Stimulated activated naive CD4-positive, alpha-beta T cell (primary cell): ENCODE measurements at places on chromosomes 7 and 10.

- DNase-seq: no peak
Measured at GRCh38 chr7:13908667-13909397, 80.6 kb downstream of the ETV1 start.

- no peak for DNase-seq
Measured at GRCh38 chr10:109773288-109774120, 149.8 kb downstream of the XPNPEP1 start.

DNA sequence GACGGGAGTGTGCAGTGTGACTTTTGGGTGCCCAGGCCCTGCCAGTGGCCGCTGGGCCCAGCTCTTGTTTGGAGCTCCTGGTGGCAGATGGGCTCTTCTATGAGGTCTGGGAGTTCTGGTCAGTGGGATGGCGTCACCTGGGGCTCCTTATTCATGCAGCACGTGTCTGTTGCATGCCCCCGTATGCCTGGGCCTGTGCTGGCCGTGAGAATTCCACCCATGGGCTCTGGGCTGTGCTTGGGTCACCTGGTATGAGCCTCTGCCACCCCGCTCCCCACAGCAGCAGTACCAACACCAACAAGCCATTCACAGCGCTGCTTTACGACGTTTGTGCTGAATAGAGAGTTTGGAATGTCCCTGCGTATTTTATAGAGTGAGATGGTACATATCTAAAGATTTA is 27.1 kb downstream of the INPP5A start:
- no peak for DNase-seq

DNA sequence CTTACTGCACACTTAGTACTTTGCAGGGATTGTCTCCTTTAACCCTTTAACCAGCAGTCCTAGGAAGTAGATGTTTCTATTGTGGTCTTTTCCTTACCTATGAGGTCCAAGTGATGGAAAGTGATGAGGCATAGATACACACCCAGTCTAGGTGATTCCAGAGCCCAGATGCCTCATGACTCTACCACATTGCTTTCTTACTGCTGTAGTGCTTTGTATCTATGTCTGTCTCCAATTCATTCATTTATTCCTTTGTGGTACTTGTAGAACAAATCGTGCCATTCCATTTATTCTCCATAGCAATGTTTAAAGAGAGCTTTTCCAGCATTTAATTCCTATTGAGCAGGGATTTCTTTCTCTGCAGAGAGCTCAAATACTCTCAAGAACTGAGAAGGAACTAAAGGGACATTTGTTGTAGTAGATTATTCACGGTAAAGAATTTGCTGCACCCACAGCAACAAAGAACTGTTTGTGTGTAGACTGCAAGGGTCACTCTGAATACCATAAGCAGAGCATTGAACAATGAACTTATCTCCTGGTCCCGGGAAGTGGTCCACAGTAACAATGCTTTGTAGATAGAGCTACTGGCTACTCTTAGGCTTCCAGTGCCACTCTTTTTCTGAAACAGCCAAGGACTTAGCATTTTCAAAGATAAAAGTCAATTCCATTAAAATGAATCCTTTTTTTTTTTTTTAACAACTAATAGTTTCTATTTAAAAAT is 337.0 kb downstream of the PTEN start:
- DNase-seq: no peak

DNA sequence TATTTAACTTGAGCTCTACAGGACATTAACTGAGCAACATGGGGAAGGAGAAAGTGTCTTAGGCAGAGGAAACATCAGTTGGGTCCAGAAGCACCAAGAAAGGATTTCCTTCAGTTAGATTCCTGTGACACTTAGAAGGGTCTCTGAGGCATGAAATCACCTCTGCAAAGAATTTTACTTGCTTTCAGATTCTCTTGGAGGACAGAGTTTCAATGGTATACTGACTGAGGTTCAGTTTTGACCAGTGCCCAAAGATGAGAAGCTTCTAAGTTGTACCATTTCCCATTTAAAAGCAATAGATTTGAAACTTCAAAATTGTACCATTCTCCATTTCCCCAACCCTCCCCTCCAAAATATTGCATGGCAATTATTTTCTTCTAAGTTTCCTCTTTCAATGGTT is 102.4 kb downstream of the CHCHD3 start:
- no peak for DNase-seq

DNA sequence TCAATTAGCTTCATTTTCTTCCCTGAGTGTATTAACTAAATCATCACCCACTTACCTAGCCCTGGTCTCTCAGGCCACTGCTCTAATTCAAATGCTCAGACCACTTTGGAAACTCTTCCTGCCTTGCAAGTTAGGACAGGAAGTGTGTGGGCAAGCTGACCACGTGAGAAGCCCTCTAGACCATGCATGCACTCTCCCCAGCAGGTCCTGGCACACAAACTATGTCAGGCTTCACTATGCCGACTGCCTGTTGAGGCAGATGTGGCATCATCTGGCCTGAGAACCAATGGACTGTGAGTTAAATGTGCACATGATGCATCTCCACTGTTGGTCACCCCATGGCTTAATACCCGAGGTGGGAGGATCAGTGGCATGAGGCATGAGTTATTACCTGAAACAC is 439.6 kb downstream of the GRID1 start:
- DNase-seq: no peak

GRCh38 chr7:64887756-64888508 is 15.1 kb upstream of the ZNF273 start:
- peak; percentile 21 for DNase-seq

GRCh38 chr10:86022906-86023305 is 343.7 kb downstream of the GRID1 start:
- DNase-seq: no peak

GRCh38 chr7:125490167-125490566 is 560.5 kb upstream of the POT1 start:
- DNase-seq: no peak

- no peak for DNase-seq
Measured at GRCh38 chr7:137418841-137419240, 75.3 kb upstream of the PTN start.

DNA sequence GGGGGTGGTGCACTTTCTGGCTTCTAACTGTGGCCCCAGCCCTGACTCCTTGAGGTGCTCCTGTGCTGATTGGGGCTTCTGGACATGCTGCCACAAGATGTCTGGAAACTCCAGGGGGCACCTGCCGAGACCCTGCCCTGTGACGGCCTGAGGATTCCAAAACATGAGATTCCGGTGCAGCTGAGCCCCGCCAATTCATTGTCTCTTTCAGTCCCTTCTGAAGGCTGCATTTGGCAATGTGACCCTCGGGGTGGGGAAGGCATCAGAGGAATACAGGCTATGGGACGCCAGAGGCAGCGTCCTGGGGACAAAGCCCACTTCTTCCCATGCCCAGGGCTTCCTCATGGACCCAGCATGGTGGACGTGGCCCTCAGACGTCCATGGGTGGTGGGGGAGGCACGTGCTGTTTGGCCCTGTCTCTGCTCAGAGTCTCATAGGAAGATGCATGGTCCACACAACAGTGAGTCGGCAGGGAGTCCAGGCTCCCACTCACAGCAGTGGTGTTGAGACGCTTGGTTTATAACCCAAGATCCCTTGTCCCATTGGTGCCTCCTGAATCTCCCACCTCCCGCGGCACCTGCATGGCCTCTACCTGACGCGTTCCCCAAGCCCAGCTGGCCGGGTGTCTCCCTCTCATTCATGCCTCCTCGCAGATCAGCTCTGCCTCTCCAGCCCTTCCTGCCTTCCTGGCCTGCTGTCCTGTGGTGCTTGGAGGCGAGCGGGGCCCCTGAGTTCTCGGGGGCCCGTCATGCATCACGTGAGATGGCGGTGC is 129.9 kb downstream of the WDR37 start:
- no peak for DNase-seq

GRCh38 chr10:22086730-22087401 is 83.3 kb upstream of the DNAJC1 start:
- DNase-seq: no peak

DNA sequence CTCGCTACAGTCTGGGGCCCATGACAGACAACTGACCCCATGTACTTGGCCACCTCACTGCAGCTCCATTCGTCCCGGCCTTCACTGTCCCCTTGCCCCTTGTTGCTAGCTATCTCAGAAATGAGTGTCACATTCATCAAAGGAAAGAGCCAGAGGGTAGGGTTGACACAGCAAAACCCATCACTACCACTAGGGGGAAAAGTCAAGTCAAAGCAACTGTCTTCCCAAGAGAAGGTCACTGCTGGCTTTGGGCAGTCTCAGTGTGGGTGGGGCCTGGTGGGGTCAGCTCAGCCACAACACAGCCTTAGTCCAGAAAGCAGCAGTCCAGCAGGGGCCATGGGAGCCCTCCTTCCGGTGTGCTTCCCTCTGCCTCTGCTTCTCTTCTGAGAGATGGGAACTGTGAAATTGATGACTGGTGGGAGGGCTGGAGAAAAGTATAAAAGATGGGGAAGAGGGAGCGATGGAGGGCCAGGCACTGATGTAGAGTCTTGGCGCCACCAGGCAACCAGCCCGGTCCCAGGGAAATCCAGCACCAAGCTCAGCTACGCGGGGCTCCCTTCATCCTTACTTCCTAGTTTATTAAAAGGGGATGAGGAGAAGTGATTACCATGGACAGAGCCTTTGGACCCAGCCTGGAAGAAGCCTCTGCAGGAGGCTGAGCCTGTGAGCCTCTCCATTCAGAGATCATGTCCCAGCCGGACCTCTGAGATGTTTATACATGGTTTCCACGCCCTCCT is 58.0 kb downstream of the PLXNA4 start:
- DNase-seq: no peak

GRCh38 chr7:3301831-3302618 is 973 bp downstream of the SDK1 start:
- no peak for DNase-seq

- DNase-seq: no peak
Measured at GRCh38 chr7:26127411-26127810, 24.6 kb upstream of the NFE2L3 start.

GRCh38 chr10:69497231-69497561 is 45.9 kb downstream of the TSPAN15 start:
- no peak for DNase-seq

DNA sequence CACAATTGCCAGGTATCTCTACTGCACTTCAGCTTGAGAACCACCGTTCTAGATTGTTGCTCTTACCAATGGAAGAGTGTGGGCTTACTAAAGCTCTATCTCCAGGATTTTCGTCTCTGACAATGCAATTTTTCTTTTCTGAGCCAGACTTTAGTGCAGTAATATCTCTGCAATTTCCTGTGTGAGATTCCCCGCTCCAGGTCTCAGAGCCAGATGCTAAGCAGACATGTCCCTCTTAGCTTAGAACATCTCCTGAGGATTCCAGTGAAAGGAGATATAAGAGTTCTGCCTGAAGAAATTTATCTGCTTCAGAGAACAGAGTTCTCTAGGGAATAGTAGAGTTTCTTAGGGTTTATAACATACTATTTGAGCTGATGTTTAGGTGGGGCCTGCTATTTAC is 82.0 kb downstream of the SND1 start:
- DNase-seq: no peak

- DNase-seq: no peak
Measured at GRCh38 chr10:71921324-71922027, 42.7 kb upstream of the CHST3 start.

GRCh38 chr10:18610517-18610916 is 40.9 kb downstream of the NSUN6 start:
- DNase-seq: no peak

GRCh38 chr10:49225218-49225876 is 37.2 kb upstream of the TMEM273 start:
- DNase-seq: no peak

DNA sequence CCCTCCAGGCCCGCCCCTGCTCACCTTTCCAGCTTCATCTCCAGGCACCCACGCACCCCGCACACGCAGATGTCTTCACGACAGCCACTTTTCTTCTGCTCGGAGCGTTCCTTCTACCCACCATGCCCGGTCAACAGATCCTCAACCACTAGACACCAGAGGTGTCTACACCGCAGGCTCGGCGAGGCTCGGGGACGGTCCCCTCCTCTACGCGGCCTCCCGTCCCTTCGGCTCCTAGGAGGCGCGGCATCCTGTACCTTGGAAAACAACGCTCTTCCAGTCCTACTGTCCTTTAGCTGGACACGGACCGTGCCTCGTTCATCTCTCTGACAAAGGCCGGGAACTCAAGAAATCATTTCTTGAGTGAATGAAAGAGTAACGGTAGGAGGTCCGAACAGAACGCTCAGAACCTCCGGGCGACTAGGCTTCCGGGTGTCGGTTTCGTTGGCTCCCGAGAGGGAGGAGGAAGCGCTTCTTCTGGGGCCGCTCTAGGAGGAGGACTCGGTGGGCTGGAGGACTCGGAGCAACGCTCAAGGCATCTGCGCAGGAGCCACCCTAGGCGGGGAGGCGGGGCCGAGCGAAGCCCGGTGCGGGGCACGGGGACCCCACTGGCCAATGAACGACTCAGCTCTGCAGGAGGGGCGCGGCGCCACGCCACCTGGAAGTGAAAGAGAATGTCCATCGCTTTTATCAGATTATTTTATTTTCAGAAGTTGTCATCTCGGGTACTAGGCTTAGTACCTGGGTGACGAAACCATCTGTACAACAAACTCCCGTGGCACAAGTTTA is 7.2 kb upstream of the FIS1 start:
- DNase-seq: peak; percentile 98

DNA sequence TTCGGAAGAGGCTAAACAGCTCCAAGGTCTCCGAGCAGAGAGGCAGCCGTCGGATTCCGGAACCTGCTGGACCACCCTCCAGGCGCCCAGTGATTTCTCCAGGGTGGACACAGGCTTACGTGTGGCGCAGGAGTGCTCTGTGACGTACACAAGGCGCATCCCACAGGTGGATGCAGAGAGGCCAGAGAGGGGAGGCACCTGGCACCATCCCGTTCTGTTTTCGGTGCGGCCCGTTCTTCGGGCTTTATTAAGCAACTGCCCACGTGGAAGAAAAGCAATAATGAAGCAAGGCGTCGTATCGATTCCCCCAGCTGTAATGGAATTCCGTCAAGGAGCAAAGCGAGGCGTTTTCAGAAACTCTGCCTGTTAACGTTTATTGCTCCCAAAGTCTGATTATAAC is 163.6 kb downstream of the PTPRN2 start:
- no peak for DNase-seq

- DNase-seq: no peak
Measured at GRCh38 chr10:59907537-59907917, 1.2 kb upstream of the CCDC6 start.

GRCh38 chr7:82472966-82473365 is 29.4 kb upstream of the CACNA2D1 start:
- no peak for DNase-seq

DNA sequence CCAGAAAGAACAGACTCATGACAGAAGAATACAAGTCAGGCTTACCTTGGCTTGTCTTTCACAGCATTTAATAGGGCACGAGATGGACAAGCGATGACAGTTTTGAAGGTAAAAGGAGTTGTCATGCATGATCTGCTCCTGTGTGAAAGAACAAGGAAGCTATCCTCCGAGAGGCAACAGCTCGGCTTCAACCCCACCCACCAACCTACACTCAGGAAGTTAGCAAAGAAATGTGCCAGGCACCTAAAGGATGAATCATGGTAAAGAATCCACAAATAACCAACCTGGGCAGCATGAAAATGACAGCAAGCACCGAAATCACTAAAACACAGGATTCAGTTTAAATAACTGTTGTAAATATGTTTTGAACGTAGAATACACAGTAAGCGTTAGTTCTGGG is 700.2 kb downstream of the TYW1 start:
- DNase-seq: no peak

DNA sequence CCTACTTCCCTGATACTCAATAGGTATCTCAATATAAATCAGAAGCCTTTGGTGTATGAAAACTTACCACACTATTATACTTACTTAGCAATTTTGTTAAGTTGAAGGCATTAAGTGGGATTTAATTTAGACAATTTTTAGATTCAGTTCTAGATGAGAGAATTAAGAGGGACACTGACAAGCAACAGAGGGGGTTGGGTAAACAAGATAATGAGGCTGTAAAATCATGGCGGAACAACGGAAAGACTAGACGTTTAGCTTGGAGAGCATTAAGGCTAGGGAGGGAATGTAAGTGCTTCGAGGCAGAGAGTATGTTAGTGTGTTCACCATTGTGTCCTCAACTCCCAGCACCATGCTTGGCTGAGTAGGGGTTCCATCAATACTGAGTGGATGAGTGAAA is 71.3 kb downstream of the DENND11 start:
- DNase-seq: no peak
